ENCODE measurements at places on chromosomes 4 and X.

DNA sequence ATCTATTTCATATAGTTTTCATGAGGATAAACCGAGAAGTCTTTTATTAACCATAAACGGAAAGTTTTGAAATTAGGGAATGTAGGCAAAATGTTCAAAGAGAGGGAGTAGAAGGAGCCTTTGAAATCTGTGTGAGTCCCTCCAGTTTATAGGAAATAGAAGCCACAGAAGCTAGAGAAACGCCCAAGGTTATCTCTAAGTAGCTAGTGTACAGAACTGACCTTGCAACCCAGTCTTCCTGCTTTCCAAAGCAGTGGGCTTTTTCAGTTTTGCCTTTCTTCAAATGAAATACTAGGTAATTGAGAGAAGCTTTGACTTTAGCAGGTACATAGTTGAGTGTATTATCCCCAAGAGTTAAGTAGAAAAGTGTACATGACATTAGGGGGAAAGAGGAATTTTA lies 39.4 kb downstream of the STIM2 start:
- DNase-seq, result no peak

GRCh38 chr4:133465022-133465421 lies 315.9 kb downstream of the PCDH10 start:
- no peak for DNase-seq

DNA sequence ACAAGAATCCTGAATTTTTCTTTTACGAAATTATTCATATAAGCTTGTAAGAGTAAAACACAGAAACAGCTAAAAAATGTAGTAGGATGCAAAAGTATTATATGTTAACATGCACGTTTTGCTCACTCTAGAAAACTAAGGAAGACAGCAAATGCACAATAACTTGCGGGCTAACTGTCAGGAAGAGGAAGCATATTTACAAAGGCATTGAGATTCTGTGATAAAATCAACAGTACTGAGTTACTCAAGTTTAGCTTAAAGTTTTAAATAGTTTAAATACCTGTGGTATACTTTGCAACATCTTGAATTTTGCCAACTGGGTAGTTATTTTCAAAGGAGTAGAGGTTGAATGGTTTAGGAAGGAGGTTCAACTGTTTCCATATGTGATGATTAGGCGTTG lies 37.0 kb downstream of the SH2D1A start:
- DNase-seq, result no peak

DNA sequence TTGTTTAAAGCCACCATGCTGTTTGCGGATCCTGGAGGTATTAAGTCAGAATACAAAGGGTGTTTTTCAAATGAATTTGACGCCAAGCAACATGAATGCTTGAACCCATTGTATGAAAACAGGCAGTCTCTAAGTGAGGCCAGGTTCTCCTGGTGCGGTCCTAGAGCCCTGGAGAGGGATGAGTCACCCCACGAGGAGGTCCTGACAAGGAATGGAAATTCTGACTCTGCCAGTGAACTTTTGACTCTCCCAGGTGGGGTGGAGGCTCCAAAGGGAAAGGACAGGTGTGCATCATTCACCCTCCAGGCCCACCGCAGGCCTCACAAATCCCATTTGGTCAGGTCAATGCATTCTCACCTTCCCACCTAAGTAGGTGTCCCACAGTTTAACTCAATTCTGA lies 1.5 kb downstream of the TRIM2 start:
- DNase-seq, result no peak

DNA sequence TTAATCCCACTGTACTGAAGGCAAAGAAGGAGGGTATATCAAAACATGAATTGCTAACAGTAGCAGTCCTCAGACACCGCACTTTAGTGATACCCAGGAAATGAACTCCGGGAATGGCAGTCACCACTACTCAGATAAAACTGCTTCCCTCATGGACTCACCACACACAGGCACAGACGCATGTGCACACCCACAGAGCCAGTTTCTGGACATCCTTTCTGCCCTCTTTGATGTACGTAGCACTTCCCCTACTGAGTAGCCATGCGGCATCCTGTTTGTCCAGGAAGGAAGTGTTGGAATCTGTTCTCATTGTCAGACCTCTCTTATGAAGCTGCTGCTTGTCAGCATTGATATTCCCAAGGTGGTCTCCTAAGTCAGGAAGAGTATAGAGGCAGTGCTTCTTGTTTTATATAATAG lies 95.7 kb downstream of the DCLK2 start:
- no peak for DNase-seq

DNA sequence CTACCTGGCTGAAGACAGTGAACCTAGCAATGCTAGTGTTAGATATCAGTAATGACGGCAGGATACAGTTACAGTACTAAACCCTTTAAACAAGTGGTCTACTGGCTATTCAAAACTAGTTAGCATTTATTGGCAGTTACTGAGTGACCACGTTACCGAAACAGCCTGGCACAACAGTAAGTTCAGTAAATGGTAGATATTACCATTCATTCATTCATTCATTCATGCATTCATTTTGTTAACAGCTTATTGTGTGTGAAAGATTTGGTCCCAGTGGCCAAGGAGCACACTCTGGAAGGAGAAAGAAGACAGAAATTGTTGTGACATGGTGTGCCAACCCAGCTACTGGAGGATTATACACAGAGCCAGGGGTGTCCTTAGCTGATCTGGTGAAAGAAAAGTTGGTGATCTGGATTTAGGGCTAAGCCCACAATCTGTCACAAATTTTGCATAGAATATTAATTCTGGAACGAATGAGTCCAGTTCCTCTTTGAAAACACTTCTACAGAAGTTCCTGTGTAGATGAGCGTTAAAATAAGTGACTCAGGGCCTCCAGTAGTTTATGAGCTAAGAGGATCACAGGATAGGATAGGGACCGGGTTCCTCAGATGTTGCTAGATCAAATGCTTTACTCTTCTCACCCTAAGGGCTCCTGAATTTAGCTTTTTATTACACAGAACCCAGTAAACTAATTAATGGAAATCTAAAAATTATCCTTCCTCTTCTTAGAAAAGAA lies 179.1 kb downstream of the CBR4 start:
- no peak for DNase-seq

DNA sequence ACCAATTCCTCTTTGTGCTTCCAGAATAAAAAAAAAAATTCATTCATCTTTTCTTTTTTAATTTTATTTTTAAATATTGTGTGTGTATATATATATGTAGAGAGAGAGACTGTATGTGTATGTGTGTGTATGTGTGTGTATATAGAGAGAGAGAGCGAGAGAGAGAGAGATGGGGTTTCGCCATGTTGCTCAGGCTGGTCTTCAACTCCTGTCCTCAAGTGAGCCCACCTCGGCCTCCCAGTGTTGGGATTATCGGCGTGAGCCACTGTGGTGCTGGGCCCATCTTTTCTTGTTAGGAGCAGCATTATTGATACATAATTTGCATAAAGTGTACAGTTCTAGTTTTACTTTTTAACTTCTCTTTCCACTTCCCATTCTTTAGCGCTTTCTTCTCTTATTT lies 33.6 kb downstream of the KDM6A start:
- DNase-seq, result no peak

GRCh38 chrX:39773923-39774773 lies 323.6 kb downstream of the BCOR start:
- DNase-seq, result no peak

GRCh38 chr4:112138538-112138937 lies 6.7 kb upstream of the FAM241A start:
- no peak for DNase-seq

GRCh38 chrX:107199491-107199890 lies 6.7 kb downstream of the NUP62CL start:
- no peak for DNase-seq

GRCh38 chr4:142347241-142347640 lies 498.9 kb downstream of the INPP4B start:
- no peak for DNase-seq

DNA sequence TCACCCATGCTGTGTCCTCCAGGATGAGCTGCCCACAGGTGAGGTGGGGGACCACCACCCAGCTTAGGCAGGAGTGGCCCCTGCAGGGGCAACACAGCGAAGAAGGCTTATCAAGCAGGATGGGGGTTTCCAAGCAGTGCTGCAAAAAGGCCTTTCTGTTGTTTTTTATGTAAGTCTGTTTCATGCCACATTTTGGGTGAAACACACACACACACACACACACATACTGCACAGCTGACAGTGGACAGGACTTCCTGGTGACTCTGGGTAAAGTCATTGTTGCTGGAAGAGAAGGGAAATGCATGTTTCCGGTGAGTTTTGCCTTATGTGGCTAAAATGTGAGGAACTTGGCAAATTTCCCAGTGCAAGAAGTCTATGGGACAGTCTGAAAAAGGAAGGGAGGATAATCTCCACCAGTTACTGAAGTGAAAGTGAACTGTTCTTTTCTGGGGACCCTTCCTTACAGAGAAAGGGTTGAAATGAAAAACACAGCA lies 119.2 kb downstream of the IRF2 start:
- DNase-seq, result peak; percentile 81

GRCh38 chr4:71126719-71127118 lies 133.3 kb downstream of the DCK start:
- DNase-seq, result no peak

- DNase-seq, result no peak
Measured at GRCh38 chr4:113764720-113765264, 3.3 kb upstream of the CAMK2D start.

GRCh38 chr4:25213347-25213979 lies 20.4 kb upstream of the PI4K2B start:
- DNase-seq, result no peak

GRCh38 chr4:182254026-182254780 lies 11.0 kb downstream of the TENM3 start:
- no peak for DNase-seq

DNA sequence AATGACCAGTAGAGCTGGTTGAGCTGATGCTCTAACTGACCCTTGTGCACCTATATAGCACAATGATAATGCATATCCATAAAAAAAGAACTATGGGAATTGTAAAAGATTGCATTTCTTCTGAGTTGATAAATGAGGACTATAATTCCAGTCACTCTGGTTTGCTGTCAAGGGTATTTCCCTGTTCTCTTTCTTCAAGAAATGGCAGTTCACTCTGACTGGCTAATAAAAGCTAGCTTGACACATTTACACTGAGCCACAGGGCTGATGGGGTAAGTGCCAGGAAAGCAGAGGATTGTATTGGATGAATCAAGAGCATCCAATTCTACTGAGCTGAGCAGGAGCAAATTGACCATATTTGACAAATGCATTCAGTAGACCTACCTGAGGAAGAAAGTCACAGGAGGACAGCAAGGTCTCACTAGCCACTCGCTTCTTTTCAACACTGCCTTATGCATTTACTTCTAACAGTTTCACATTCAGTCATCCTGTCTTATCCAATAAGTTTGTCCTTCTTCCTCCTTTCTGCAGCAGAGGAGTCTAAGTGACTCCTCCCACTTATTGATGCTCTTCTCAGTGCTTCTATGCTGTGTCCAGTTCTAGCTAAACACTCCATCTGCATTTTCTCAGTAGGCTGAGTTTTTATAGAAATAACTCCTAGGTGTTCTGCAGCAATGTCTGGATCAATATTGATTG lies 43.0 kb downstream of the RBMX2 start:
- DNase-seq, result no peak

DNA sequence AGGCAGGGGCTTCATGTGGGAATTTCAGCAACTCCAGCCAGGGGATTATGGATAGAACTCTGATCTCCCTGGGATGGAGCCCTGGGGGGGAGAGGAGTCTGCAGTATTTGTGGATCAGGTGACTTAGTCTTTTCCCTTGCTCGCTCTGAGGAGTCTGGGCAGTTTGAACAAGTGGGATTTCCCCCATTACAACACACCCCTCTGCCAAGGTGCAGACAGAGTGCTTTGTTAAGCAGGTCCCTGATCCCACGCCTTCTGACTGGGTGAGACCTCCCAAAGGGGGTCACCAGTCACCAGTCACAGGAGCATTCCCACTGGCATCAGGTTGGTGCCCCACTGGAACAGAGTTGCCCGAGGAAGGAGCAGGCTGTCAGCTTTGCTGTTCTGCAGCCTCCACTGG lies 123.9 kb downstream of the LHFPL1 start:
- no peak for DNase-seq

- no peak for DNase-seq
Measured at GRCh38 chr4:177957596-177958360, 515.5 kb upstream of the AGA start.

DNA sequence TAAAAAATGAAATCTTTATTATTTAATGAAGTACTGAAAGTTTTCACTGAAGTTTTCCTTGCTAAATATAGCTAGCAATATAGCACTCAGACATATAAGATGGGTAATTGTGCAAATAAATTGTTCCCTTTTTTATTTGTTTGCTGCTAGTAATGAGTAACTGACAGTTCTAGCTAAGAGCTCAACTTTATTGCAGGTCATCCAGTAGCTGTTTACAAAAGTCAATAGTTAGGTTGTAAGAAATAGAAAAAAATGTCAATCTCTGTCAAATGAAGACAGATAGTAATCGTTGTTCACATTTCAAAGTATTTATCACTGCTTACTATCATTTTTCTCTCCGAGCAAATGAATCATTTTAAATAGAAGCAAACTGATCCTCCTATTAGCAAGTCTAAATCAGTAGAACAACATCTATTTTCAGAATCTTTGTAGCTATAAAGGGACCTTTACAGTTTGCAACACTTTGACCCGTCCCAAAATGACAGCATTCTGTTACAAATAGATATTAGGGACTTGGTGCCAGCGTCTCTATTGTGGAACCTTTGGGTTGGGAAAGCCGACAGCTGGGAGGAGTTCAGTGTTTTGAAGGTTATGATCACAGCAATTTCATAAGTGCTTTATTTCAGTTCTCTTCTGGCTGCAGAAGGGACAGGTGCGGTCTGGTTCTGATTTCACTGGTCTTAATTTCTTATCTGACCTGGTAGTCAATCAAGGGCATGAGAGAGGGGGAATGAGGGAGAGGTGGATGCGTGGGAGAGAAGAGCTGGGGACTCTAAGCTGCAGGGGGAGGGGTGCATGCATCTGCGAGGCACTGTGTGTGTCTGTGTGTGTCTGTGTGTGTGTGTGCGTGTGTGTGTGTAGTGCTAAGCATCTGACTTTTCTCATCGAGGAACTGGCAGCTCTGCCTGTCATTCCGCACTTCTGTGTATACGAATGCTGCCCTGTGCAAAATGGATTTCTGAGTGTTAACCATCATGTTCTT lies 227.9 kb upstream of the PITX2 start:
- DNase-seq, result no peak

GRCh38 chrX:105650986-105651385 lies 171.4 kb upstream of the NRK start:
- no peak for DNase-seq

- DNase-seq, result no peak
Measured at GRCh38 chrX:66002824-66003680, 36.8 kb downstream of the VSIG4 start.

DNA sequence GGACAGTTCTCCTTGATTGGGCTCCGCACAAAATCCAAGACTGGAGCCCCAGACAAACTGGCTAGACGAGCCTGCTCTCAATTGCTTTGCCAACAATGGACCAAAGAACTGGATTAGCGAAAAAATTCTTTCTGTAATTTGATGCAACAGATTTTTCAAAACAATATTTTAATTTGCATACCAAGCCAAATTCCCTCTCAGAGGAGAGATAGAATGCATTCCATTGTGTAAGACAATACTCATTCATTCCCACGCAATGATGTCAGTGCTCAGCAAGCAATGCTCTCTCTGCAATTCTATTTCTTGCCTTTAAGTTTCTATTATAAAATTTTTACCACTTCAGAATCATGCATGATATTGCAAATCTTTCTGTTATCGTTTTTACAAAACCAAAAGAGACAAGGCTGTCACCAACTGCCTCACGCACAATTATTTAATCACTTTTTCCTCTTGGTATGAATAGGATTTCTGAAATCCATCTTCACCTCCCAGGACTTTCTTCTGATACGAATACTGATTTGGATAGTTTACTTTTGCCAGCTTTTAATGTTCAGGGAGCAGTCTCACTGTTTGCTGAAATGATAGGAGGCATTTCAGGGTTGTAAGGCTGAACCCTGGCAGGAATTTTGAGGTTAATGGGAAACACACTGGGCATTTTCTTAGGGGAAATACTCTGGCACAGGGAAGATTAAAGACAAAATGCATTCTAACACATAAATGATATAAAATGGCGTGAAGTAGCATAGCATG lies 46.1 kb upstream of the HCCS start:
- peak; percentile 77 for DNase-seq

Data from fibroblast of gingiva (primary cell).